ENCODE measurements at places on chromosomes 12 and 14.

- DNase-seq = no peak
Observed at GRCh38 chr14:99315197-99315596, 43.2 kb upstream of the BCL11B start.

GRCh38 chr12:75207338-75208083 lies 2.1 kb downstream of the KCNC2 start:
- DNase-seq = no peak

- DNase-seq = no peak
Observed at GRCh38 chr12:2960390-2960956, 1.3 kb downstream of the TEAD4 start.

GRCh38 chr12:120102189-120103043 lies 14.1 kb downstream of the RAB35 start:
- DNase-seq = no peak

DNA sequence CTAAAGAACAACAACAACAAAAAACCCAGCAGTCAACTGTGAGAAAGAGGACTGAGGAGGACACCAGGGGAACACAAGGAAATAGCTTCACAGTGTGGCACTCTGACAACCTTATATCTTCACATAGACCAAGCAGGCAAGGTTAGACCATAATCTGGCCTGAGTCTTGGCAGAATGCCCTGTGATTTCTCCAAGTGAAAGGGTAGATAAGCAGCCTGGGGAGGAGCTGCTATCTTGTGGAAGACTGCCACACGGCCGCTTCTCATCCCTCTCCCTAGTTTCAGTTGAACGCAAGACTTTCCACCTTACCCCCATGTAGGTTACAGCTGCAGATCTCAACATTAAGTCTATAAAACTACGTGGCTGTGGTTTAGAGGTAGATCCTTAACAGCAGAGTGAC lies 3.7 kb downstream of the SLC25A21 start:
- DNase-seq = no peak

DNA sequence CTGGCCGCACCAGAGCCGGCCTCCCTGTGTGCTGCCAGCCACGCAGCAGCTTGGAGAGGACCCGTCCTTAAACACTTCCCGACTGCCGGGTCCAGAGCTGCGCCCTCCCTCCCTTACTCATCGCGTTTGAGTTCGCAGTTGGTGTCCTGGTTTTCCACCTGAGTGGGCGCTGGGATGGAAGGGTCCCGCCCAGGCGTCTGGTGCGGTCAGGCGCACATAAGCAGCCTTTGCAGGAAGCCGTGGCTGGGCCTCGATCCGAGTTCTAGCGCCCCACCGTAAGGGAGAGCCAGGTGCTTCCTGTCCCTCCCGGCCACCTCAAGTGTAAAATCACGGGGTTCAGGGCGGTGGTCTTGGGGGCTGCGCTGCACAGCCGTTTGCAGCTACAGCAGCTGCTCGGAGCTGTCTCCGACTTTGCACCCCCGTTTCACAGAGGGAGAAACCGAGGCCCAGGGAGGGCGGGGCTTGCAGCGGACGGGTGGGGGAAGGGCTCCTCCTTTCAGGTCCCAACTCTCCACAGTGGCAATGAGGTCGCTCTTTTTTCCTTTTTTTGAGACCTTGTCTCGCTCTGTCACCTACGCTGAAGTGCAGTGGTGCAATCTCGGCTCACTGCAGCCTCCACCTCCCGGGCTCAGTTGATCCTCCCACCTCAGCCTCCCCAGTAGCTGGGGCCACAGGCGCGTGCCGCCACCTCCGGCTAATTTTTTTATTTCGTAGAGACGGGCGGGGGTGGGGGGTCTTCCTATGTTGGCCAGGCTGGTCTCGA lies 51.3 kb downstream of the LRCOL1 start:
- no peak for DNase-seq

DNA sequence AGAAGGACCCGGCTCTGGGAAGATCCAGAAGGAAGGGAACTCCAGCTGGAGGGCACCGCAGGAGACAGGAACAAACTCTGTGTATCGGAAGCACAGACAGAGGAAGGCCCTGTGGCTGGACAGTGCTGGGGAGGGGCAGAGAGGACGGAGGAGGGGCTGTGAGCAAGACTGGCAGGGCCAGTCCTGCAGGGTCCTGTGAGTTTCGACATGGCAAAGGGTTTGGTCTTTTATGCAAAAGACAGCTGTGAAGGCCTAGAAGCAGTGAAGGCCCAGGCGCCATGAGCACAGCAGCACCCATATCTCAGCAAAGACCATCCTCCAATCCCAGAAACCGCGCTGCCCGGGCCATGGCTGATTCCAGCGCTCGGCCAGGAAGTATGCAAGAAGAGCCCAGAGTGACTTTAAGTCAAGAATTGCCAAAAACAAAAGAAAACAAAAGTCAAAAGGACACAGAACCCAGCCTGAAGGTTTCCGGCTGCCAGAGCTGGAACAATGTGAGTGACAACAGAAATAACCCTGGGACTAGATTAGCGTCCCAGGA lies 126.5 kb downstream of the NCOR2 start:
- no peak for DNase-seq

- no peak for DNase-seq
Observed at GRCh38 chr12:63978519-63978918, 134.0 kb downstream of the SRGAP1 start.

- DNase-seq = no peak
Observed at GRCh38 chr12:87469295-87469694, 559.9 kb downstream of the C12orf50 start.

- no peak for DNase-seq
Observed at GRCh38 chr14:67679006-67679405, 4.6 kb upstream of the VTI1B start.

DNA sequence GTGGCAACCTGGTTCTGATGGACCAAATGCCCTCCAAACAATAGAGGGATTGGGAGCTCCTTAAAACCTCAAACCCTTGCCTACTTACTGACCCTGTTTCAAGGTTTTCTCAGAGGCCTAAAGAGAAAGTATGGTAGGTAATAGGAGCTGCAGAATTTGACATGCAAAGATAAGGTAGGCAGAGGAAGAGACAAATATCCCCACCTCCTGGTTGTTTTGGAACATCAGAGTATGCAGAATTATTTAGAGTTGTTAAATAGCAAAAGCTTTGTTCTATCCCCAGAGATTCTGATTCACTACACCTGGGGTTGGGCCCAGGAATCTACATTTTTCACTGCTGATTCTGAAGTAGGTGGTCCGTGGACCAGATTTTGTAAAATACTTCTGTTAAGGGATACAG lies 421.2 kb downstream of the SOX5 start:
- no peak for DNase-seq

- DNase-seq = no peak
Observed at GRCh38 chr14:91372671-91373495, 44.7 kb downstream of the CCDC88C start.

- no peak for DNase-seq
Observed at GRCh38 chr12:41697161-41697560, 447.5 kb downstream of the GXYLT1 start.

- no peak for DNase-seq
Observed at GRCh38 chr14:22493753-22494152, 95.3 kb downstream of the DAD1 start.

- DNase-seq = no peak
Observed at GRCh38 chr12:92771001-92771400, 68.2 kb downstream of the PLEKHG7 start.

- no peak for DNase-seq
Observed at GRCh38 chr12:130948136-130948535, 5.6 kb upstream of the ADGRD1 start.

- no peak for DNase-seq
Observed at GRCh38 chr12:88471331-88472045, 108.8 kb downstream of the KITLG start.

DNA sequence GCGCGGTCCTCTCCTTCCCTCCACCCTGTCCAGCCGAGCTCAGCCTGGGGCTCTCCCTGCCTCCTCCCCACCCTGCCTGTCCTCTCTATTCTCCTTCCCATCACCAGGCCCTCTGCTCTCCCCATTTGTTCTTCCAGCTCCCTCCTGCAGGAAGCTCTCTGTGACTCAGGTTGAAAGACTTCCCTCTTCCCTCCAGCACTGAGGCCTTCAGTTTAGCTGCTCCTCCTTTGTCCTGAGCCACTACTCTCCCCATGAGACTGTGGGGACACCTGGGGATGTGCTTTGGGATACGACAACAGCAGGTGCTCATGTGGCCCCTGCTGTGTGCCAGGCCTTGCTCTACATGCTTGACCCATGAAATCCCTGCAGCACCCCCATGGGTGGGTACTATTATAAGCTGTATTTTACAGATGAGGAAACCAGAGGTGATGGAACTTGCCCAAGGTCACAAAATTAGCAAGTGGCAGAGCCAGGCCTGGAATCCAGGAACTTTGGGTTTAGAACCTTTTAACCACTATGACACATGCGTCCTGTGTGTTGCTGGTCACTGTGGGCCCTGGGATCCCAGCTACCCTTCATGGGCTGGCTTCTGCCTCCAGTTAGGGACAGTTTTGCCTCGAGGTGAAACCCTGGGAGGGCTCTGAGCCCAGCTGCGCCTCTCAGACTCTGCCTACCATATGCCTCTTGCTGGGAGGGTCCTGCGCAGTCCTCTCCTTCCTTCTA lies 5.5 kb downstream of the KRT80 start:
- no peak for DNase-seq

DNA sequence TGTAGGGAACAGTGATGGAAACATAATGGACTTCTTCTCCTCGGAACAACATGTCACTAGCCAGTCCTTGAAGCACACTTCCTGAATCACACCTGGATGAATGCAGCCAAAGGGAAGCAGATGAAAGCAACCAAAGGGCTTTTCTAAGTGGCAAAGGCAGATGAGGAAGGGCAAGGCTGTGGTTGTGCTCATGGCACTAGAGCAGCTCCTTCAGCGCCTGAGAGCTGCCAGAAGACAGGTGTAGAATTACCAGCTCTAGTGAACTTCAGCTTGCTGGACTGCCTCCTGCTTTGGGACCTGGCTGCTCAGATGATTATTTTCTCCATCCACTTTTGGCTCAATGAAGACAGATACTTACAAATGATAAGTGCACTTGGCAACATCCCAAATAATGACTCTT lies 1372.1 kb upstream of the SEL1L start:
- DNase-seq = no peak

GRCh38 chr14:49999146-49999761 lies 106.4 kb downstream of the ARF6 start:
- no peak for DNase-seq

DNA sequence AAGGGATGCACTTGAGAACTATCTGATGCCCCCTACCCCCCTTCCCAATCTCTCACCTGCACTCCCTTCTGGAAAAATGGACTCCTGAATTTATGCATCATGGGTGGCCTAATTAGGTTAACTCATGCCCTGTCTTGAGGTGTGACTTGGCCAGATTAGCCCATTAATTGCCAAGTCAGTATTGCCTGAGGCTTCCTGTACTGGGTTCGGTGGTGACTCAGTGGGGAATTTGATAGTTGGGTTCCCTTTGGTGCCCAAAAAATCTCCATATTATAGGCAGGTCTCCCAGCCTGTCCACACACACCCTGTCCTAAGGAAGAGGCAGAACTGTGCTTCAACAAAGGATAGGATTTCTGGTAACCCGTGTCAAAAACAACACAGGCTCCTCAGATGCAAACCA lies 146.1 kb downstream of the CHST11 start:
- no peak for DNase-seq

DNA sequence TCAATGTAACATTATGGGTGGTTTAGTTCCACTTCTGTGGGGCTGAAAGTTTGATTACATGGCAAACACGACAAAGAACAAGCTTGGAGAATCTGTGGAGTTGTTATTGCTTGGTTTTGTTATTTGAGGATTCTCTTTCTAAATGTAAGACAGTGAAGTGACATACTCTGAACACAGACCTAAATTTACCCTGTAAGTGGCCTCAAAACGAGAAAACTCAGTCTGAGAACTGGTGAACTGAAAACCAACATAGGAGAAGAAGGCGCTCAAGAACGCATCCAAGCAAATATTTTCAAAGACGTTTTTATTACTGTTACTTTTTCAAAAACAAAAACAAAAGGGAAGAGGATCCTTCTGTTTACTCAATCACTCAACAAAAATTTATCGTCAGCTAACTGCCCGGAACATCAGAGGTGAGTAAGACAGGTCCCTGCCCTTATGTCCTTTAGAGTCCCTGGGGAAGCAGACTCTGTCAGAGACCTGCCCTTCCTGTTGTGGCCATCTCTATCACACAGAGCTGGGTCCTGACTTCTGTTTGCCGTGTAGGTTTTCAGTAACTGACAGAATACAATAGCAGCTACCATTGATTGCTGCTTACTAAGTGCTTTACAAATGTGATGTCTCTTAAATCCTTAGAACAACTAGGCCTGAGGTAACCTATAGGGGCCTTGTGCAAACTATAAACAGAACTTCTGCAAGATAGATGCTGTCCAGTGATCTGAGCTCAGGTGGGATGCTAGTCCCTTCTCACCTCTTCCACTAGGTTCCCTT lies 79.3 kb upstream of the C12orf71 start:
- no peak for DNase-seq

DNA sequence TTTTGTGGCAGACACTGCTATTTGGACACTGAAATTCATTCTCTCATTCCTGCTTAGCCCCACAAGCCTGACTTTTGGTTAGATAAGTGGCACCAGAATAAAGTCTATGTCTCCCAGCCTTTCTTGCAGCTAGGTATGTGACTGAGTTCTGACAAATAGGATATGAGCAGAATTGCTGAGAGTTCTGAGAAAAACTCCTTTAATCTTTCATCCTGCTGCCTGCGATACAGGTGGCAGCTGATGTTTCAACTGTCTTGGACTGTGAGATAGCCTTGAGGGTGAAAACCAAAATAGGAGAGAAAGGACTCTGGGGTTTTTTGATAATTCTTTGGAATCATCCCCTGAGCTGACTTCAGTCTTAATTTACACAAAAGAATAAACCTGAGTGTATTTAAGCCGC lies 55.8 kb downstream of the MBIP start:
- DNase-seq = no peak

- no peak for DNase-seq
Observed at GRCh38 chr14:76456200-76456599, 80.3 kb downstream of the ESRRB start.

DNA sequence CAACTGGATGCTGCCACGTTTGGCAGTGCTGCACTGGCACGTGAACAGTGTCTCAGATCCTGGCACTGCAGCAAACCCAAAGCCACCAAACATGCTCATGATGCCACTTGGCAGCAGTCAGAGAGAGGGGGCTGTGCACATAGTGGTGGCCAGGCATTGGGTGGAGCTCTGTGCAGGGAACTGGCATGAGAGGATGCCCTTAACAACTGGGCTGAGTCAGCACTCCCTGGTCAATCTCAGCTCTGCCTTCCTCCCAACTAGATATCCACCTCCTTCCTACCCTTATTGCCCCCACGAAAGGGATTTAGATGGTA lies 37.0 kb downstream of the ZFHX2 start:
- DNase-seq = no peak

- DNase-seq = no peak
Observed at GRCh38 chr12:75716291-75717025, 205.0 kb upstream of the KRR1 start.

- DNase-seq = no peak
Observed at GRCh38 chr14:55610713-55611370, 30.8 kb downstream of the KTN1 start.
